ENCODE measurements at places on chromosomes 4 and X.

DNA sequence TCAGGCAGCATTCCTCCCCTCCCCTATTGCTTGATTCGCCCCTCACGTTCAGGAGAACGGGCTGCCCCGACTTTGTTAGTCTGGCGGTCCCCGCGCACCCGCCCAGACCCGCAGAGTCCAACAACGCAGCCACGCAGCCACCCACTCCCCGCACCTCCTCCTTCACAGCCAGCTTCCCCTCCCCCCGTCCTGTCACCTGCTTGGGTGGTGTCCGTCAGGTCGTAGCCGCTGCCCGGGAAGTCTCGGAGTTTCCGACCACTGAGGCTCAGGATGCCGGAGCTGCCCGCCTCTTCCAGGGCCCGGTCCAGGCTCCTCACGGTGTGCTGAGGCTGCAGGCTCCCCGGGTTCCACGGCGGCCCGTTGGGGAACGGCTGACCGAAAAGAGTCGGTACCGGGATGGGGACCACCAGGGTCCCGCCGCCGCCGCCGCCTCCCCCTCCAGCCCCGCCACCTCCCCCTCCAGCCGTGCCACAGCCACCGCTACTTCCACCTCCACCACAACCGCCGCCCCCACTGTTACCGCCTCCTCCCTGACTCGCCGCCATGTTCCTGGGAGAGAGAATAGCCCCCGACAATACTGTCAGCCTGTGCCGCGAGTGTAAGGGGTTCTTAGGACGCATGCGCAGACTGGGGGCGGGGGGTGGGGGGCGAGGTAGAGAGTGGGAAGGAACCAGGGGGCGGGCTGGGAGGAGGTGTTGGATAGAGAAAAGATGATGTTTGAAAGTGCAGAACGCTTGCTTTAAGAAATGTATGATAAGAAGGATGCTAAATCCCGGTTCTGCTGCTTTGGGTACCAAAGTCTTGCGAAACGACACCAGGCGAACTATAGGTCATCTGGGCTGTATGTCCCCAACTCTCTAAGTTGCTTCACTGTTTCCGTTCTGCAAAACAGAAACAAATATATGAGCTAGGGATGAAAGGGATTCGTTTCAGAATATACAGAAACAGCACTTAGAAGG is at the start of gene LRCH2:
Gene LRCH2 (minus strand): TSS at position 600 of the 959 bp plus-strand sequence. CDS start 55 bp downstream, at position 545.
- no peak for DNase-seq

DNA sequence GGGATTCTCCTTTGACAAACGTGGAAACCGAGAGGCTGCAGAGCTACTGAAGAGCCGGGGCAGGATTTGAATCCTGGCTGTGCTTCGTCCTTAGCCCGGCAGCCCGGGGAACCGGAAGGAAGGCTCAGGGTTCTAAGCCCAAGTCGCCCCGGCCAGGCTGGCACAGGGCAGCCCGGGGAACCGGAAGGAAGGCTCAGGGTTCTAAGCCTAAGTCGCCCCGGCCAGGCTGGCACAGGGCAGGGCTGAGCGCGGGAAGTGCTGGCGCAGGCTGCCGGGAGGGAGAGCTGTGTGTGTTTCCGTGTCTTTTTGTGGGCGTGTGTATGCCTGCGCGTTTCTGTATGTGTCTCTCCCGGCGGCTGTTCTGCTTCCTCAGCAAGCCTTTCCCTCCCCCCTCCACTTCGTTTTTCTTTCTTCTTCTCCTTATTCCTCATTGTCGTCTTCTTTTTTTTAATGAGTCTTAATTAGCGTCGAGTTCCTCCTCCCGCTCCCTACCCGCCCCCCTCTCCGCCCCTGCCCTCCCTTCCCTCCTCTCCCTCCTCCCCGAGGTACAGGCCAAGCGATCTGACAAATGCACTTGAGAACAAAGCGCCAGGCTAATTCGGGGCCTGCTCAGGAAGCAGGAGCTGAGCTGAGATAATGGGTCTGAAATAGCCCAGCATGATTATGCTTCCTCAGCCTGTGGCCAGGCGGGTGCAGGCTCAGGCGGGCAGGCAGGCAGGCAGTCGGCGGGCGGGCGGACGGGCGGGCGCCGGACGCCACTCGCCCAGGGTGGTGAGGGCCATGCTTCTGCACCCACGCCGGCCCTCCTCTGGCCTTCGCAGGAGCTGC is 65.9 kb downstream of the EFNB1 start:
- no peak for DNase-seq

DNA sequence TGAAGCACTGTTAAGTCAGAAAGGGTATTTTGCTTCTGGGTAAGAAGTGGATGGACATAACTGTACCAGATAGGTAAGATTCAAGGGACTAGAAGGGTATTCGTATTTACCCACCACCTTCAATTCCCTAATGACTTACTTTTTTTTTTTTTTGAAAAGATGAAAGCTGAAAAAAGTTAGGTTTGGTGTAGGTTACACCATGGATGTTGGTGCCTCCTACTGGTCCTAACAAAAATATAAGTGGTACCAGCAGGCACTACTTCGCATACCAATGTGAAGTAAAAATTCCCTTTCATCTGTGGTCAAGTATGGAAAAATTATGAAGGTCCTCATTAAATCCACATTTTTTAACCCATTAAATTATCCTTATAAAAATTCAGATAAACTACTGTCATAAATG is 7.2 kb downstream of the ANKRD17 start:
- no peak for DNase-seq

GRCh38 chrX:27767387-27767786 is 40.4 kb upstream of the MAGEB10 start:
- DNase-seq, result no peak

DNA sequence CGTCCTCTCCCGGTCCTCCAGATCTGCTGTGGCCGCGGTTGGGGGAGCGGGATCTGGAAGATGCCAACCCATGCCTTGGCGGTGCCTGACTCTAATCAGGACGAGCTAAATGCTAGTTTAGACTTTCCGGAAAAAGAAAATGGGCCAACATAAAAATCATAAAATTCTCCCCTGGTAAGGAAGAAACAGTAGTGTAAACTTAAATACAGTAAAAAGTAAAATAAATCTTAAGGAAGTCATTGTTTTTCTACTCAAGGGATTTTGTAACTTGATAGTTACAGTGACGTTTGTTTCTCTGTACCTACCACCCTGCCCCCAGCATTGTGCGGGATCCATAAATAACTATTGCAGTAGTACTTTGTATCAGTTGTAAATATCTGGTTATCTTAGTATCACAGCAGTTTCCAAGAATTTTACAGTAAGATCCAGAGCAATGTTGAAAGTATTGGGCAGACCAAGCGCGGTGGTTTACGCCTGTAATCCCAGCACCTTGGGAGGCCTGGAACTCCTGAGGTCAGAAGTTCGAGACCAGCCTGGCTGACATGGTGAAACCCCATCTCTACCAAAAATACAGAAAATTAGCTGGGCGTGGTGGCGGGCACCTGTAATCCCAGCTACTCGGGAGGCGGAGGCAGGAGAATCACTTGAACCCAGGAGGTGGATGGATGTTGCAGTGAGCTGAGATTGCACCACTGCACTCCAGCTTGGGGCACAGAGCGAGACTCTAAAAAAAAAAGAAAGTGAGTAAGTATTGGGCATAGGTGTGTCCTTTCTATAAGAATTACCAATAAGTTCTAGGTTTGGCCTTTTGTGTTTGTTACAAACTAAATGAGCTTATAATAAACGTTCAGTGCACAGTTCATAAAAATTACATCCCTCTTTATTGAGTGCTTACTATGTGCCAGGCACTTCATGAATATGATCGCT is 1.0 kb upstream of the PLA2G12A start:
- DNase-seq, result no peak

- no peak for DNase-seq
Measured at GRCh38 chr4:68404153-68404552, 43.1 kb upstream of the TMPRSS11E start.

GRCh38 chr4:128379860-128380259 is 92.2 kb upstream of the PGRMC2 start:
- no peak for DNase-seq

GRCh38 chr4:139783741-139784484 is 118.3 kb downstream of the MGST2 start:
- DNase-seq, result no peak

DNA sequence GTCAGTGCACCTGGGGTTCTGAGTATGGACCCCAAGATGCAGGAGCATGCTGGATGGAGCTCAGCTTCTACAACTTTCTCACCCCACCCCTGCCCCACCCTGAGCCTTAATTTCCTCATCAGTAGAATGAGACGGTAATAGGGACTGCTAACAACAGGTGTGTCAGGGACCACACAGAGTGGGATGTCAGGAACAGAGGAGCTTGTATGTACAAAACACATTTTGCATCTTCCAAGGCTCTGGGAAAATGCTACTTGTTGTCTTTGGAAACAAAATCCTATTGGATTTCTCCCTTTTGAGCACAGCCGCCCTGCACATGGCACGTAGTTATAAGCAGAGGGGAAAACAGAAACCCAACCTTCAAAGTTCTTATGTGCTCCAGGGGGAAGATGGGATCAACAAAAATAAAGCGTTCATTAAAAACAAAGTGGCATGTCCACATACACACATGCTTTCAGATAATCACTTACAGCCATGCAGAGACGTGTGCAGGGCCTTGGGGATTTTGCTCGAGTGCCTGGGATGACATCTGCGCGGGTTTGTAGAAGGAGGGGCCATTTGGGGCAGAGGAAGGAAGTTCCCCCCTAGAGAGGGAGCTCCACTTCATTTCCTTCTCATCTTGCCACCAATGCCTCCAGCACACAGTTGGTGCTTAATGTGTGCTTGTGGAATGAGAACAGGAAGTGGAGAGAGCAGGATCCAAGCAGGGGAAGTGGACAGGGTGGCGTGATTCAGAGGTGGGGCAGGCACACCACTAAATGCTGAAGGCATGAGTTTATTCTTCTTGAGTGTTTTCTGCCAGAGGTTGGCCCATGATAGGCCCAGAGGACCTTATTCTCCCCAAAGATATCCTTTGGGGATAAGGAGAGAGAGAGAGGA is 138.9 kb downstream of the SMIM20 start:
- no peak for DNase-seq

GRCh38 chrX:119791437-119792231 is at the start of gene RPL39:
TSS of gene RPL39 (minus strand) at chrX:119791630. CDS start at chrX:119791576, 54 bp downstream.
- DNase-seq, result peak; percentile 59

DNA sequence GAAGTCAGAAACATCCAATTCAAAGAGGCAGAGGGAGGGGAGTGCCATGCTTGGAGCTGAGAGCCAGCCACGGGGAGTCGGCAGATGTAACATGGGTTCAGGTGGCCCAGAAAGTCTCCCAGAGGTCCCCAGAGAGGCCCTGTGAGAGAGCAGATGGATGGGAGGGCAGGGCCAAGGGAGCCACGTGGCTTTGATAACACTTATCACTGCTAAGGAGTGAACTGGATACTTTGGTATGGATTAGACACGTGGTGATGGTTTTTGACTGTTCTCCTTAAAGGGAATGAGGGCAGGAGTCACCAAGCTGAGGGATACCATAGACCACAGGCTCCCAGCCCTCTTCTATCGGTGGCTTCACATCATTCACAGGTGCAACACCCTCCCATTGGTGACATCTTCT is 13.7 kb downstream of the CCKAR start:
- DNase-seq, result no peak

- no peak for DNase-seq
Measured at GRCh38 chr4:17385403-17385802, 126.5 kb downstream of the QDPR start.

GRCh38 chr4:20195071-20195885 is 56.4 kb upstream of the SLIT2 start:
- DNase-seq, result no peak

- no peak for DNase-seq
Measured at GRCh38 chr4:7698584-7698983, 241.1 kb downstream of the AFAP1 start.

DNA sequence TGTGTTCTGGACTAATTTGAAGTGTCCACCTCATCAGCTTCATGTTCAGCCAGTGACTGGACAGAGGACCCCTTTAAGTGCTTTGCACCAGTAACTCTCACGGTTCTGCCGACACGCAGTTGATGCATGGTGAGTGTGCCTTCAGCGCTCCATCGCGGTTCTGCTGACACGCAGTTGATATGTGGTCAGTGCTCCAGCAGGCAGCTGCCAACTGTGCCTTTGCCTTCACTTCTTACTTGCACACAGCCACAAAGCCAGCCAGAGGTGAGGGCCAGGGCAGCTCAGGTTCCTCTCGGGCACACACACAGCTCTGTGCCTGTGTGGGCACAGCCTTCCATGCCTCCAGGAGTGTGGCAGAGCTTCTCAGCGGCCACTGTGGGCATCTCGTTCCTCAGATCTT is 12.4 kb downstream of the NKX1-1 start:
- DNase-seq, result no peak

DNA sequence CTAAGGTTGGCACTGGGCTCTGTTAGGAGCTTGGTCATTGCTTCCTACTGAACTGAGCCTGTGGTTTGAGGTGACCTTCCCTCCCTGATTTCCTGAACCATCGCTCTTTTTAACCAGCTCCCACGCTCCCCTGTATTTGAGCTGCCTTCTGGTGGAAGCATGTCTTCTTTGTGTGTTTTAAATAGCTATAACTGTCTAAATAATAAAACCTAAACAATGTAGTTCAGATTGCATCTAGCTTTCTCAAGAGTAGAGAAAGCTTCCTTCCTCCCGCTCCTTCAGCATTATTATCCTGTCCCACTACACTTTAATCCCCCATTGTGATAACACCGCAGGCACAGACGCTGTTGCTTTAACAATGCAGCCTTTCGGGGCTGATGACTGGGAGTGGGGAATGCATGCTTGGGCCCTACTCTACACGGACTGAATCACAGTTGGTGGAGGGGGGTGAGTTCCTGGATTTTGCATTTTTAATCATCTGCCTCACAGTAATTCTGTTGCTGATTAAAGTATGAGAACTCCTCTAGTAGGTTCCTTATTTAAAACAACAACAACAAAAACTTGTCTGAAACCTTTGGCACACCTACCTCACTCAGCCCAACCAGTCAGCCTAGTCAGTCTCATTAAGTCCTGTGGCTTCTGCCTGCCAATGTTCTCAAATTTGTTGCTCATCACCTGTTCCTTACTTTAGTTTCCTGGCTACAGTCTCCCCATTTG is 6.6 kb downstream of the SMS start:
- DNase-seq, result no peak

- DNase-seq, result no peak
Measured at GRCh38 chrX:146854281-146854680, 39.7 kb upstream of the CXorf51A start.

DNA sequence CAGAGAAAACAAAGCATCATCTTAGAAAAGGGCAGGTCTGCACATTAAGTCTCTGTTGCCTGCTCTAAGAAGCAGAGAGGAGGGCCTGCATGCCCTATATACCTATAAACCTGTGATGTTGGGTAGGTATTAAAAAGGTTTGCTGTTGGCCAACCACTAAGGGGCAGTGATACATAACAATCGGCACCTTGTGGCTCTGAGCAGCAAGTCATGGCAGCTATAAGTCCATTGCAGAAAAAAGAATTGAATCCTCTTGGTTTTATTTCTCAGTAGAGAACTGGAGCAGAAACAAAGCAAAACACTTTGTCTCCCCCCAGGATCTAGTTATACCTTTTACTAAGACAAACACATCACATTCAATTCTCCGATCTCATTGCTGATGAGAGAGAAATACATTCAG is 1364.4 kb downstream of the STIM2 start:
- DNase-seq, result no peak

- DNase-seq, result no peak
Measured at GRCh38 chrX:127558811-127559210, 493.4 kb downstream of the ACTRT1 start.

- DNase-seq, result no peak
Measured at GRCh38 chr4:118348886-118349285, 3.9 kb downstream of the PRSS12 start.

GRCh38 chrX:37320541-37321203 is 28.5 kb upstream of the PRRG1 start:
- DNase-seq, result no peak

GRCh38 chr4:54659749-54660535 is 2.2 kb downstream of the KIT start:
- DNase-seq, result no peak

- DNase-seq, result no peak
Measured at GRCh38 chr4:169305651-169306050, 34.9 kb upstream of the SH3RF1 start.

- DNase-seq, result no peak
Measured at GRCh38 chr4:8346838-8347605, 77.5 kb downstream of the HTRA3 start.

Measured in stimulated activated CD8-positive, alpha-beta memory T cell treated with anti-CD3 and anti-CD28 coated beads, Interleukin-12 subunit alpha, Interleukin-12 subunit beta, amount 100 ng/mL, for 4 hours (primary cell).